Calu3 (cell line): ENCODE measurements at places on chromosomes 12 and 14. TPM values are rescaled to one million over a fixed set of nuclear protein-coding genes. Genes with fewer than 3 reads are reported as not detected.

Gene DAO
- not detected in 2 replicates for total RNA-seq

Gene SLC10A1
- not detected in 2 replicates for total RNA-seq

Gene PHC1
- 23.0 and 27.9 TPM in 2 replicates for total RNA-seq

Gene RD3L
- not detected in 2 replicates for total RNA-seq

Gene SOCS2
- 4.2 and 4.6 TPM in 2 replicates for total RNA-seq

- DNase-seq: no peak
Measured at GRCh38 chr14:28776482-28777266, 10.1 kb downstream of the FOXG1 start.

- no peak for DNase-seq
Measured at GRCh38 chr12:12010277-12011039, 60.3 kb upstream of the BCL2L14 start.

DNA sequence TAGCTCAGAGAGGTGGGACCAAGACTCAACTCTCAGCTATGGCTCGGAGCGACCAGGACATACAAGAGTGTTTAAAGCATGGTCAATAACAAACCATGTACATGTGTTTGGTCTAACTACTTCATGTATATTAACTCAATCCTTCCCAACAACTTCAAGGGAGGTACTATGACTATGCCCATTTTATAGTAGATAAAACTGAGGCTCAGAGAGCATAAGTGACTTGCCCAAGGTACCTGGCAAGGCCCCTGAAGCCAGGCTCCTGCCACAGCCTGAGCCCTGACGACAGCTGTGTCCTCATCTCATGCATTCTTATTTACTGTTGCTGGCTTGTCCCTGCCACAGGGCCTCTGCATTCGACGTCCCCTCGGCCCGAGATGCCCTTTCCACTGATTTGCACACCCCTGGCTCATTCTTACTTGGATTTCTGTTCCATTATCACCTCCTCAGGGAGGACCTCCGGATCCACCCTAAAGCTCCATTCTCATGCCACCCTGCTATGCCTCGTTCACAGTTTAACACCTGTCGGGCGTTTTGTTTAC lies 2.6 kb downstream of the TESC start:
- no peak for DNase-seq

DNA sequence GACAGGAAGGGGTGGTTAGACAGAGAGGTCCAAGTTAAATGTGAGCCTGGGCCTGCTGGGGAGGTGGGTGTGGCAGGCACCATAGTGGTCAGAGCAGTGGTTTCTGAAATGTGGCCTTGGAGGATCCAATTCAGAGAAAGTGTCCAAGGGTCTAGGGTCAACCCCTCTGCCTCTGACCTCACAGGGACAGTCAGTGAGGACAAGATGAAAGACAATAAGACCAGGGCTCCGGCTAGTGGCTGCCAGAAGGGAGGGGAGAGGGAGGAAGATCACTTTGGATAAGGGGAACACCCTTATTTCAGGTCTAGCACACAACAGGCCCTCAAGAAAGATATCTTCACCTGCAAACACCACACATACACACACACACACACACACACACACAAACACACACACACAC lies 335.1 kb downstream of the MED13L start:
- no peak for DNase-seq

GRCh38 chr12:75884465-75884985 lies 147.1 kb downstream of the PHLDA1 start:
- DNase-seq: no peak

DNA sequence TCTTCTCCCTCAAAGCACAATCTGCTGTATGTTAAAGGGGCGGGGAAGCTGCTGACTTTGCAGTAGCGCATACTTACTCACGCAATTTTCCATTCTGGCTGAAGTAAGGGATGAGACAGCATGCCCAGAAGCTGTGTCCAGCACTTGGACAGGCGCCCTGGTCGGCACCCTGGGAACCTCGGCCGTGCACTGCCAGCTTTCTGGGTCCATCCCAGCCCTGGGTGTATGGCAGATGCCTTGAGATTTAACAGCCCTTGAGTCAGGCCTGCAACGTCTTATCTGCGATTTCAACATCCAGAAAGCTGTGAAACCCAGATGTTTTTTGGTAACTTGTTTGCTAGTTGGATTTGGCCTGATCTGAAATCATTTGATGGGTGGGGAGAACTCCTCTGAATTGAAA lies 16.1 kb downstream of the EML1 start:
- DNase-seq: no peak

- peak; percentile 21 for DNase-seq
Measured at GRCh38 chr14:75249251-75249957, 29.2 kb upstream of the FOS start.

DNA sequence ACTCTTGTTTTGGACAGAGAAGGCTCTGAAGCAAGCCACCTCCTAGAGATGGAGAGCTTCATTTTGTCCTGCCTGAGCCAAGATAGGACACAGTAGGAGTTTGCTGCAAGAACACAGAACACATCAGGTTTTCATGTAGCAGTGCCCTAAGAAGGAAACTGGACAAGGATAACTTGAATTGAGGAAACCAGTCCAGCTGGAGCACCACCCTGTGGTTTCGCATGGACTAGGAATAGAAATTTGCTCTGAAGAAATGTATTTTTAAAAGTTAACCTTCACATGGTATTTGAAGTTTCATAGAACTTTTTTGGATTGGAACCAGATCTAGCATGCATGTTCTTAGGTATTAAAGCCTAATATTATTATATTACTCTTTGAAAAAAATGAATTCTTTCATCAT lies 68.8 kb downstream of the RERG start:
- DNase-seq: no peak

DNA sequence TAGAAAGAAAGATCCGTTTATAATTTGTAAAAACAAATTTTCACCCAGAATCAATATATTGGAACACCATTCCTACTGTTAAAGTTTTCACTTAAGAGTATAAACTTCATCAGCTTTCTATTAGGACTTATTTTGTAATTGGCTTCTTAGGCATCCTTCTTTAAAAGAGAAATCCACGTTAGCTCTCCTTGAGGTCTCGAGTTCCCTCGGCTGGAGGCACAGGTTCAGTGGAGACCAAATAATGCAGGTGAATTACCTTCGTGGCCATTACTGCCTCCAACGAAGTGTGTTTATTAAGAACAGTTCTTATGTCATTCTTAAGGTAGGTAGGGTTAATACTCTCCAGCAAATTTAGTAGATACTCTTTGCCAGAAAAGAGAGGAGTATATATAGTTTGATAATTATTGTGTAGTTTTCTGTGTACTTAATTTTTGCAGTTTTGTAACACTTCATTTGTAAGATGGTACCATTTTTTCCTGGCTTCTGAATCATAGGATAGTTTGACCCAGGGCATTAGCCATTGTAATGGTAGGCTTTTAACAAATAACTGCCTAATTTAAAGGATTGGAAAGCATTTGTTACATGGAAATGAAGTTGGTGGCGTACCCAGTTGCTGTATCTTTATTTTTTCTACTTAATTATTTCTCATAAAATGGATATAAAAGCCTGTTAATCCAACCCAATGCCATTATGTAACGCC lies 2.2 kb downstream of the CALM1 start:
- DNase-seq: no peak

GRCh38 chr12:25200703-25201102 lies 5.7 kb downstream of the ETFRF1 start:
- no peak for DNase-seq

GRCh38 chr14:53814392-53814791 lies 142.2 kb downstream of the BMP4 start:
- no peak for DNase-seq

DNA sequence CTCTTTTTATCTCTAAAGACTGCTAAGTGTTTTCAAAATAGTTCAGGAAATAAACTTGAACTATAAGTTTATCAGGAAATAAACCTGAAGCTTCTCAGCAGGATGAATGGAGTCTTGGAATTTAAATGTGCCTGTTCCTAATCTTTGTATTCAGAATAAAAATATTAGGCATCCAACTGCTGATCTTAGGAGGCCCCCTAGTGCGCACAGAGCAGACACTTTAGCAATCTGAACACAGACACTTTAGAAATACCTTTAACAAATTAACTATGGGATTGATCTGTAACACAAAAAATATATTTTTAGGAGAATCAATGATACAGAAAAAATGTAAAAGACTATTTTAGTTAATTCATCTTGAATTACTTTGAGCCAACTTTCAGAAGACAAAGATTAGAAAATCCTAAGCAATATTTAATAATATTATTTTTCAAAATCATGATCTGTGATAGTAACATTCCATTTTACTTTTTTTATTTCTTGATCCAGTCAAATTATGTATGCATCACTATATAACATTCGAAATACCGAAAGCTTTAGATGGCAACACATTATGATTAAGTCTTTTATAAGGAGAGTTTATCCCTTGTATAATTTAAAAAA lies 80.9 kb downstream of the SLC41A2 start:
- DNase-seq: peak; percentile 46
